ENCODE measurements at places on chromosomes 1 and 21.

GRCh38 chr1:162944974-162945674 lies 84.1 kb upstream of the CCDC190 start:
- DNase-seq = no peak

DNA sequence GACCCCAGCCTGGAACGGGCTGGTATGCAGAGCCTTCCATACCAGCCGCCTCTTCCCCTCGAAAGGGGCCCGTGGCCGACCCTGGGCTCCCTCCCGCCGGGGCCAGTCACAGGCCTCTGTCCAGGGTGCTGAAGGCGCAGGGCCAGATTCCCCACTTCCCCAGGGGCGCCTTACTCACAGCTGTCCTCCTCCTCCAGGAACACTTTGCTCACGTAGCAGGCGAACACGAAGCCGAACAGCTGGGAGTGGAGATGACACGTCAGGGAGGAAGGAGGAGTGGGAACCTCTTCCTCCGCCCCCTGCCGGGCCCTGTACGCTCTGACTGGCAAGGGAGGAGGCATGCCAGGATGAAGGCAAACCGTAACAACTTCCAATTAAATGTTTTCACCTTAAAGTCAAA lies 57.3 kb downstream of the NKAIN1 start:
- peak; percentile 92 for DNase-seq

DNA sequence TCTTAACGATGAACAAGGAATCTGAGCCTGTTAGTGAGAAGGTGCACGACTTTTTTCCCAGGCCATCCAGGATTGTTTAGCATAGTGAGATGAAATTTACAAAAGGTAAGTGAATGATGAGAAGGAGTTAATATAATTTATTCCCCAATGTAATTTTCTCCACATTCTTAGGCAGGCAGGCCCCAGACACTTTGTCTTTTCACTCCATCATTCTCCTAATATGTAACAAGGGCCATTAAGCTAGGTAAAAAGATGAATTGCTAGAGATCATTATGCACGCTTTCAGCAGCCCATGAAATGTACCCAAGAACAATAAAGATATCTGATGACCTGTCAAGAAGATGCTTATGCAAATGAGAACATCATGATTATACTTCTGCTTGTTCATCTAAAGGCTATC lies 24.1 kb downstream of the NIBAN1 start:
- DNase-seq = no peak

DNA sequence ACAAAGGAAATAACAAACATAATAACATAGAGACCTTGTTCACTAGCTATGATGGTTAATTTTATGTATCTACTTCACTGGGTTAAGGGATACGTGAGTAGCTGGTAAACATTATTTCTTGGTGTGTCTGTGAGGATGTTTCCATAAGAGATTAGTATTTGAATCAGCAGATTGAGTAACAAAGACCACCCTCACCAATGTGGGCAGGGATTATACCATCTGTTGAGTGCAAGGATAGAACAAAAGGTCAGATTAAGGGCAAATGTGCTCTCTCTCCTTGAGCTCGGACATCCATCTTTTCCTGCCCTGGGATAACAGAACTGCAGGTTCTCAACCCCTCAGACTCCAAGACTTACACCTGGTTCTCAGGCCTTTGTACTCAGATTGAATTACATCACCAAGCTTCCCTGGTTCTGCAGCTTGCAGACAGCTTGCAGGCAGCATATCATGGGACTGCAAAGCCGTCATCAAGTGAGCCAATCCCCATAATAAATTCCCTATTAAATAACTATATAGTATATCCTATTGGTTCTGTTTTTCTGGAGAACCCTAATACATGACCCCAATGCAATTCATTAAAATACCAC lies 9.2 kb downstream of the SPATA6 start:
- no peak for DNase-seq

GRCh38 chr1:241782396-241782795 lies 65.6 kb upstream of the EXO1 start:
- DNase-seq = no peak

- DNase-seq = no peak
Measured at GRCh38 chr1:61572046-61572445, 152.9 kb downstream of the TM2D1 start.

- no peak for DNase-seq
Measured at GRCh38 chr21:45479691-45480675, 62.3 kb downstream of the SLC19A1 start.

All from posterior cingulate gyrus (tissue), 11 donors.